ENCODE measurements at places on chromosomes 11 and 22. TPM values are rescaled to one million over a fixed set of nuclear protein-coding genes. Genes with fewer than 3 reads are reported as not detected.

PRSS23 gene
- 78.0 TPM for total RNA-seq

MTFP1 gene
- 16.6 TPM for total RNA-seq

ARRB1 gene
- total RNA-seq, result 244 TPM

SHANK2 gene
- total RNA-seq, result 0.09 TPM

OR51B4 gene
- not detected for total RNA-seq

IL10RA gene
- not detected for total RNA-seq

MS4A4A gene
- total RNA-seq, result not detected

PKP3 gene
- 0.11 TPM for total RNA-seq

ABTB2 gene
- 0.09 TPM for total RNA-seq

CACNA1I gene
- not detected for total RNA-seq

OR52A5 gene
- not detected for total RNA-seq

COX8A gene
- total RNA-seq, result 222 TPM

PARVA gene
- total RNA-seq, result 20.9 TPM

UPK3A gene
- total RNA-seq, result not detected

KLHL35 gene
- 1.3 TPM for total RNA-seq

FOLR3 gene
- not detected for total RNA-seq

CBX7 gene
- total RNA-seq, result 5.3 TPM

DEFB131B gene
- not detected for total RNA-seq

NAALAD2 gene
- 0.11 TPM for total RNA-seq

CTSW gene
- total RNA-seq, result 0.33 TPM

PIK3IP1 gene
- 38.1 TPM for total RNA-seq

CHRNA10 gene
- total RNA-seq, result 0.43 TPM

PGA3 gene
- not detected for total RNA-seq

MS4A14 gene
- not detected for total RNA-seq

CABP4 gene
- total RNA-seq, result 2.0 TPM

INS gene
- total RNA-seq, result not detected

RPLP2 gene
- 295 TPM for total RNA-seq

Data from dermis lymphatic vessel endothelial cell (primary cell).